ENCODE measurements at places on chromosomes 1 and 21.

- no peak for DNase-seq
Observed at GRCh38 chr1:199573047-199573446, 454.5 kb upstream of the NR5A2 start.

- DNase-seq: no peak
Observed at GRCh38 chr1:145983206-145983675, 13.1 kb downstream of the TXNIP start.

GRCh38 chr21:43361127-43361492 lies 65.8 kb downstream of the SIK1 start:
- DNase-seq: no peak

DNA sequence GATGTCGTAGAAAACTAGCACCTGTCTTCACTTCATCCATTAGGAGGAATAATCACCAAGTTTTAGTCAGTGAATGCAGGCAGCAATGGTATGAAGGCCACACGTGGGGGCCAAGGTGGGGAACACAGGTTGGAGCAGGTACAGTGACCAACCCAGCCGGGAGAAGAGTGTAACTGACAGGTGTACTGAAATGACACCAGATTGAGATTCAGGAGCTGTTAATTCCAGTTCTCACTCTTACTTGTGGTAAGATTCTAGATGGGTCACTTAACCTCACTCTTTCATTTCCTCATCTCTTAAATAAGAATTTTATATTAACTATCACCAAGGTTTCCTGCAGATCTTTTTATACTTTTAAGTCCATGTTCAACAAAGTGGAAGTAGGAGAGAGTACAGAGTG lies 206.2 kb upstream of the PTBP2 start:
- no peak for DNase-seq

DNA sequence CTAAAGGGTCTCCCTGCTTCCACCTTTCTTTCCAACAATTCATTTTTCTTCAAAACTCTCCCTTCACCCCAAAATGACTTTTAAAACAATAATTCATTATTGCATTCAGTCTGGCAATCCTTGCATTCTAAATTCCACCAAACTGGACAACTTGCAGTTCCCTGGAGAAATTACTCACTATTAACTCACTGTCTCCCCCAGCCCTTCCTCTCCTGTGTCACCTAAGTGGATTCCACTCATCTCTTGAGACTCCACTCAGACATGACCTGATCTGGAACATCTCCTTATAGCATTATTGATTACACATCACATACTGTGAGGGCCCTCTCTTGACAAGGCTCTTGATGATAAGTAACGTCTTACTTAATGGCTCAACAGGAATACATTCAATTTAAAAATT lies 257.1 kb downstream of the BRINP2 start:
- DNase-seq: no peak

GRCh38 chr1:66711420-66711819 lies 40.8 kb upstream of the DYNLT5 start:
- DNase-seq: no peak

- DNase-seq: no peak
Observed at GRCh38 chr1:89613928-89614327, 19.0 kb upstream of the LRRC8C start.

DNA sequence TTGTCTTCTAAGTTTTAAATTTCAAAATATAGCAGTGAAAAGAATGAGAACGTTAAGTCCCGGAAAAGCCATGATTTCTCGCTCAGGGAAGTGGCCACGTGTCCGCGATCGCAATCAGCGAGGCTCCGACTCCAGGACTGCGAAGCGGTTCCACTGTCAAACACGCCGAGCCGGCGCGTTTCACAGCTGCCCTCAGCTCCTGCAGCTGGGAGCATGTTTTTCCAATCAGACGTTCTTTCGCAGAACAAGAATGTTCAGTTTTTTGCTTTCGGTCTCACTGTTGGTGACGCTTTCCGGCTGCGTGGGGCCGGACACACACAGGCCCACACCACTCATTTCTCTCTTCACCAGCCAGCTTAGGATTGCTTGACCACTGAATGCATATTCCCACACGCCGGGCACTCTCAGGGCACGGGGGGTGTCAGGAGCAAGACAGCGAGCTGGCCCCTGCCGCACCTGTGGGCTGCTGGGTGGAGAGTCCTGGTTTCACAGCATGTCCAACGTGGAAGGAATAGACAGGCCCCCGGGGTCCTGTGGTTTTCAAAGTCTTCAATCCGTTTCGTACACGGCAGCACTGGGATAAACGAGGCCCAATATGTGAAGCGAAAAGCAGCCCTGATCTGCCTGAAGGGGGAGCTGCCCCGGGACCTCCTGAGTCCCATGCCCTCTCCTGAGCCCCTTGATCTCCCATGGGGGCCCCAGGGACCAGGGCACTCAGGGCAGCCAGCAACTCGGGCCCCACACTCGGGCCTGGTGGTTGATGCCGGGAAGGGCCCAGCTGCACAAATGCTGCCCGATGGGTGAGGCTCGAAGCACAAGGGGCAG lies 47.3 kb upstream of the COL18A1 start:
- DNase-seq: no peak

GRCh38 chr1:36755303-36756230 lies 272.9 kb upstream of the CSF3R start:
- DNase-seq: no peak

Data from right renal pelvis (tissue), 4 donors.